ENCODE measurements at places on chromosomes 3 and 15. TPM values are rescaled to one million over a fixed set of nuclear protein-coding genes. Genes with fewer than 3 reads are reported as not detected.

C3orf20 gene
- total RNA-seq: not detected

MYO5A gene
- total RNA-seq: 35.7 TPM

XYLB gene
- total RNA-seq: 4.4 TPM

NLGN1 gene
- not detected for total RNA-seq

Measured in MCF 10A (cell line).